Activated gamma-delta T cell treated with anti-CD3 and anti-CD28 coated beads, Interleukin-2, amount 50 U/mL, for 16 hours (primary cell): ENCODE measurements at places on chromosomes 6 and 20.

DNA sequence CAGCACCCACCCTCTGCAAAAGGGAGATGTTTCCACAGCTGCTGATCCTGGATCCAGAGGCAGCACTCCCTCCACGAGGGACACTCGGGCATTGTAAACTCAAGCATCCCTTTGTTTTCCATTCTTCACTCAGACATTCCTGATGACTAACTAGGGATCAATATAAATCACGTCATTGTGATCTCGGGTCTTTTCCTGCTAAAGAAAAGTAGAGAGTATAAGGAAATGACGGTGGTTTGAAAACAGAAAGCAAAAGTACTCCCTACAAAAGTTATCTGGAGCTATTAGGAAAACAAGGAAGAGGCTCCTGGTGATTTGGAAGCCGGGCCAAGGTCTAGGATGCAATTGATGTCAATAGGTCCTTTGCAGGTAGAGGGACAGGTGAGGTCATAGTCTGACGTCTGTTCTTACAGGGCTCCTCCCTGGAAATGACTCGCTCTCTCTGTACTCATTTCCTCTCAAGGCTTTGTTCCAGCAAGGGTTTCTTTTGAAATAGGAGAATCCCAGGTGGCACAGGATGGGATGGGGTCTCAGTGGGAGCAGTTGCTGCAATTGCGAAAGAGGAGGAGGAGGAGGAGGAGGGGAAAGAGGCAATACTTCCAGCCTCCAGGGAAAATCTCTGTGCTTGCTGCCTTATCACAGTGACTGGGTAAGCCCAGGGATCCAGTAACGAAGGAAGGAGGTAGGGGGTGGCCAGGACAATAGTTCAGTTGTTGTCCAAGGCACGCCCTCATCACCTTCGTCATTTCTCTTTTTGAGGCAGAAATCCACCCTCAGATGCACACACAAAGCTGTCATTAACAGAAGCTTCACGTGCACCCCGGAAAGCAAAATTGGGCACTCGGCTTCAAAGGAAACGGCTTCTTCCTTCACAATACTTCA, 222.8 kb downstream of the LY86 start:
- DNase-seq, result no peak

DNA sequence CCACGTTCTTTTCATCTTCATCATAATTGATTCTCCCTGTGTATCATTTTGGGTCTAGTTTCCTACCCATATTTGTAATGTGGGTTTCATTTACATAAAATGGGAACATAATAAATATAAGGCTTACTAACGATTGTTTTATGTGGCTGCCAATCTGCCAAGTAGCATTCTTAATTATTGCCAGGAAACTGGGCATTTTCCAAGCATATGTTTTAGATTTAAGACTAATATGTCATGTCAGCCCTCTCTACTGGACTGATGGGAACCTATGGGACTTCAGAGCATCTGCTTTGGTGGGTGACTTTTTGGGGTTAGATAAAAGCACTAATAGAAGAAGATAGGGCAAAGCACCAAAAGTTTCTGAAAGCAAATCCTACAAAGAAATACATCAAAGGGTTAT, 157.5 kb downstream of the TBX18 start:
- no peak for DNase-seq

DNA sequence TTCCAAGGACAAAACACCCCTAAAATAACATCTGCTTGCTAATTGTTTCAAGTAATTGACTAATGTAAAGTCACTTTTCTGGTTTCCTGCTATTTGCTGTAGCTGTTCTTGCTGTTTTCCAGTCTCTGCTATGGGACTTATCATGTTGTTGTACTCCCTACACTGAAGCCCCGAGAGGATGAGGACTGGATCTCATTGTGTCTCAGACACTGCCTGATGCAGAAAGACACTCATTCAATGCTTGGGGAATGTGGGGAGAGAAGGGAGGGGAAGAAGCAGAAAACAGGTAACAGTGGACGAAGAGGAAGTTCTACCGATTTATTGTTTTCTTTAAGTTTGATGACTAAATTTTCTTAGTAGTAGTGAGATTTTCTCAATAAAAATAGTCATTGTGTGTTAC, 79.8 kb downstream of the DOK5 start:
- no peak for DNase-seq

GRCh38 chr6:87916446-87916845, 131.2 kb upstream of the SPACA1 start:
- DNase-seq, result no peak

GRCh38 chr6:31541059-31541657, 645 bp downstream of the DDX39B start:
- DNase-seq, result peak; percentile 53

- DNase-seq, result no peak
Measured at GRCh38 chr6:25743868-25744267, 10.7 kb upstream of the SLC17A4 start.

DNA sequence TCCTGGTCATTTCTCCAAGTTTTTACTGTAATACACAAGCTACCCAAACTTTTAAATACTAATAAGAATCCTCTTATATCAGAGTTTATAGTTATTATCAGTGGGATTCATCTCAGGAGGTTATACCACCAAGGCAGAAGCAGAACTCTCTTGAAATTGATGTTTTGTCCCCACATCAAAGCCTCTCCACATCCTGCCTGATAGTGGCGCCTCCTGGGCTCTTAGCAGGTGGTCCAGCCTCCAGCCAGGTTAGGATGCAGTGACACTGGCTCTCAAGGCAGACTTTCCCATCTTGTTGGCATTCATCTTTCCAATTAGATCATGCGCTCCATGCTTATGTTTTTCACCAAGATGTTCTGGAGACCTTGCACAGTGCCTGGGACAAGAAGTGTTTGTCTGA, 81.8 kb upstream of the INSM1 start:
- no peak for DNase-seq

- DNase-seq, result no peak
Measured at GRCh38 chr20:32780749-32781655, 18.8 kb downstream of the DNMT3B start.

- no peak for DNase-seq
Measured at GRCh38 chr6:63589952-63590411, 17.7 kb downstream of the LOC128125822 start.

DNA sequence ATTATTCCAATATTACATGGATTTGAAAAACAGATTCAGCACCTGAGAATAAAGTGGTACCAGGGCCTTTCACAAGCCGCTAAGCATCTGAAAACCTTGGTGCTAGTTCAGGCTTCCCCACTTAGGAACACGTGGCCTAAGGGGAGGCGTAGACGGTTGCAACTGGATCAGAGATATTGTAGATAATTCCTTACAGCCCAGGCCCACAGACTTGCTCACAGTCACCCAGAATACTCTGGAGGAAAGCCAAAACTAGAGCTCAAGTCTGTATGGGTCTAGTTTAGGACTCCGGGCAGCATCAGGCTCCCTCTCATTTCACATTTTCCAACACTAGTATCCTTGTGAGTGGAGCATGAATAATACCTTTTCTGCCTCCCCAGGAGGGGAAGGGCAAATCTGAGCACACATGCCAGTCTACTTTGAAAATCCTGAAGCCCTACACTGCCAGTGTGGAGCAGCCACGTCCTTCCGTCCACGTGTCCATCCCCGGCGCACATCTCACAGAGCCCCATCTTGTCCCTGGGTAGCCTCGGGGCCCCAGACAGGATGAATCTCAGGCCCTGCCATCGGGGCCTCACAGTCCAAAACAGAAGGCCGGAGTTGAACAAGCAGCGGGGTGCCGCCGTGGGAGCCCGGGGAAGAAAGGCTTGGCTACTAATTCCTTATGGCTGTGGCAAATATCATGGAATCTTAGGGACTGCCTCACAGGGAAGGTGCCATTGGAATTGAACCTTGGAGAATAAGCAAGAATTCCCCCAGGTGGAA, 299.3 kb downstream of the NRN1 start:
- no peak for DNase-seq

- no peak for DNase-seq
Measured at GRCh38 chr6:41713650-41714291, 21.6 kb downstream of the TFEB start.

DNA sequence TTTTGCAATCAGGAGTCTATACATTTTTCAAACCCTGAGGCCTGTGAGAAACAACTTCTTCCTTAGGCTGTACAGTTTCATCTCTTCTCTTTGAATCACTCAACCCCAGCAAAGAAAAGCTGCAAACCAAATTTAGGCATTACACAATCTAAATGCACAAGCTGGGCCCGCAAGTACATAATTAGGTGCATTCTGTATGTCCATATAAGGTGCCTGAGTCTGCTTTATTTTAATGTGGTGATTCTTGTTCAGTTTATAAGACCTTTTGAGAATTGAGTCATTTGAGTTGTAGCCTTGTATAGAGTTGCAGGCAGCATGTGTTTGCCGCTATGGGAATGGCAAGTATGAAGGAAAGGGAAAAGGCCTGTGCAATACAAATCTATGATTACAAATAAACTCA, 709.6 kb upstream of the MARCKS start:
- DNase-seq, result no peak

DNA sequence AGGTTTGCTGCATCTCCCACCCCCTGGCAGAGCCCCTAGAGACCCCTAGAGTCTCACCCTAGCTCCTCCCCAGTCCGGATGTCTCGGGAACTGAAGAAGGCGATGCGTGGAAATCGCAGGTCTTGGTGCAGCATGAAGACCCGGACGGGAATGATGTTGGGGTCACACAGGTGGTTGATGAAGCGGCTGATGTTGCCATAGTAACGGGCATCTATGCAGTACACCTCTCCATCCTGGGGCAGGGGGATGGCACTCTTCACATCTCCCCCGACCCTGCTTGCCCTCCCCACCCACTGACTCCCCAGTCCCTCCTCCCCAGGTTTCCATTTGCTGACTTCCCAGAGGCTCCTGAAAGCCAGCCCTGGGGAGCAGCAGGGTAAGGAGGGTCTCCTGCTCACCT, 1.8 kb upstream of the SLC44A4 start:
- no peak for DNase-seq

DNA sequence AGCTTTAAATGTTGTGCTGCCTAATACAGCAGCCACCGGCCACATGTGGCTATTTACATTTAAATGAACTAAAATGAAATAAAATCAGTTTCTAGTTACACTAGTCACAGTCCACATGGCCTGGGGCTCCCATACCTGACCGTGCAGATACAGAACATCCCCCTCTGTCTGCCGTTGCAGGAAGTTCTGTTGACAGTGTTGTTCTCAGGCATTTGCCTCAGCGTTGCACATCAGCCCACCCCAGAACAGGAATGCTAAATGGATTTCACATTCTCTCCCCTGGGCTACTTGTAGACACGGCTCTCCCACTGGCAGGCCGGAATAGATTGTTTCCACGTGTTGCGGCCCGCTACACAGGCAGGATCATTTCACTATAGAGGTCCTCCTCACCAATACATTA, 26.3 kb downstream of the JAG1 start:
- no peak for DNase-seq

DNA sequence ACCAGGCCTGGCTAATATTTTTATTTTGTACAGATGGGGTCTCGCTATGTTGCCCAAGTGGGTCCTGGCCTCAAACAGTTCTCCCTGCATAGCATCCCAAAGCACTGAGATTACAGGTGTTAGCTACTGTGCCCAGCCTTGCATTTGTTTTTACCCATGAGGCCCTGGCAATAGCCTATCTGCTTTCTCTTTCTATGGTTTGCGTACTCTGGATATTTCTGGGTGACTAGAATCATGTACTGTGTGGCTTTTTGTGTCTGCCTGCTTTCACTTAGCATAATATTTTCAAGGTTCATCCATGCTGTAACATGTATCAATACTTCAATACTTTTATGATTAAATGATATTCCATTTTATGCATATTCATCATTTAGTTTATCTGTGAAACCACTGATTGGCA, 451.7 kb downstream of the GRIK2 start:
- DNase-seq, result no peak

- no peak for DNase-seq
Measured at GRCh38 chr20:24842918-24843715, 106.0 kb upstream of the CST7 start.

GRCh38 chr20:34268851-34269636, 27.8 kb downstream of the ASIP start:
- no peak for DNase-seq

DNA sequence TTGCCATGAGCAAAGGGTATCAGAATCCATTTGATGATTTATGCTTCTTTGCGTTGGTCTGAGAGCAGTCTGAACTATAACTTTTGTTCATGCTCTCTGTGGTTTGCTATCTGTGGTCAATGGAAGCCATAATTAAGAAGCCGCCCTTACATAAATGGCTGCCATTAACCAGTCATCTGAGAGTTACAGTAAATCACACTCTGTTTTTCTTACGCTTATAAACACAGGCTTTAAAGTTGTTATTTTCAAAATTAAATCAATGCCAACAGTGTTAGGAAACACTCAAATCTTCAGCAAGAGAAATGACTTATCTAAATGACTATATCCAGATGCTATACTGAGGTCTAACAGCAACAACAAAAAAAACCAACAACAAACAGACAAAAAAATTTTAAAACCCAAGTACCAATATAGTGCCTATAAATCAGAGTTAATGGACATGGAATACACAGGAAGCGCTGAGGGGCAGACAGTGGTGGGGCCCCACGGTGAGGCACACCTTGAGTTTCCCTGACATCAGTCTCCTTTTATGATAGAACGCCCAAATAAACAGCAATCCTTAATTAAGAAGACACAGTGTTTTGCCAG, 108.0 kb upstream of the C6orf118 start:
- DNase-seq, result no peak

- DNase-seq, result no peak
Measured at GRCh38 chr6:105474234-105474633, 71.4 kb upstream of the PREP start.

- no peak for DNase-seq
Measured at GRCh38 chr6:32982702-32983492, 14.5 kb downstream of the BRD2 start.

DNA sequence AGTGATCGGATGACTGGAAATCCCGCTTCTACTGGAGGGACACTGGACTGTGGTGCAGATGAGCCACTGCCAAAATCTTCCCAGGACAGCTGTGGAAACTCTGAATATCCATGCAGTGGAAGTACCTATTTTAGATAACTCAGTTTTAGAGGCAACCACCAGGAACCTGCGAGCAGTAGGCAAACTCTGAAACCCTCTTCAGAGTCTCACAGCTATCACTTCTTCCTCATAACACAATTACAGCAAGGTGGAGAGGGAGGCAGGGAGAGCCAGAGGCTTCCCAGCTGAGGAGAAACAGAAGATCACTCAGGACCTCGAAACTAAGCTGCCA, 322.8 kb upstream of the NT5E start:
- DNase-seq, result no peak

- no peak for DNase-seq
Measured at GRCh38 chr6:16473908-16474771, 235.8 kb downstream of the GMPR start.

GRCh38 chr6:45655745-45656476, 278.2 kb upstream of the SUPT3H start:
- DNase-seq, result no peak

DNA sequence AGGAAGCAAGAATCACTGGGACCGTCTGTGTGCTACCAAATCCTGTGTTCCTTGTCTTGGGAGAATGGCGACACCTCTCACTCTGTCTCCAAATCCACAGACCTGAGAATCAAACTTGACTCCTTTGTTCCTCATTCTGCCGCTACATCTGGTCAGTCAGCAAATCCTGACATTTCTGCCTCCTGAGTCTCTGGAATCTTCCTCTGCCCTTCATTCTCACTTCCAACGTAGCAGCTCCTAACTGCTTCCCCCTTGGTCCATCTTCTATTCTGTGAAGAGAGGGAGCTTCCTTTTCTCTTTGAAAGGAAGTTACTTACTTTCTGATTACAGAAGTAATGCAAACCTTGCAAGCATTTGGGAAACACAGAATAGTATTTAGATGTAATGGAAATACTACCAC, 37.7 kb downstream of the SYTL3 start:
- DNase-seq, result no peak

- no peak for DNase-seq
Measured at GRCh38 chr20:49538950-49539349, 29.0 kb downstream of the PTGIS start.
